NCI-H524 (cell line): ENCODE measurements at places on chromosomes 2 and 18.

GRCh38 chr18:39149211-39149806 lies 1583.7 kb upstream of the CELF4 start:
- DNase-seq, result no peak

GRCh38 chr18:50056185-50056584 lies 138.8 kb downstream of the MYO5B start:
- DNase-seq, result no peak

DNA sequence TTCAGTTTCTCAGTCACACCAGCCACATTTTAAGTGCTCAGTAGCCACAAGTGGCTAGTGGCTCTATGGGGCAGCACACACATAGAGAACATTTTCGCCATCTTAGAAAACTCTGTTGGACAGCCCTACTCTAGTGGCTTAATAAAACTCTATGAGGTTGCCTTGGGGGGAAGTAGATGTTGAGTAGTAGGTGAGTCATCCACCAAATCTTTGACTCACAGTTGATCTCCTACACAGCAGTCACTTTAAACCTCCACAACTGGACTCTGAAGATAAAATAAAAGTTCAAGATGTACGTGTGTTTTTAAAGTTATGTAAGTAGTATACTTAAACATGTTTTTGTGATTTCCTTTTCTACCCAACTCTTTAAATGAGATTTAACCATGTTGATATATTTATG lies 379.0 kb downstream of the SETBP1 start:
- DNase-seq, result no peak

GRCh38 chr18:48702346-48703027 lies 163.7 kb downstream of the CTIF start:
- DNase-seq, result no peak

GRCh38 chr2:3741867-3742602 lies 38.7 kb downstream of the DCDC2C start:
- DNase-seq, result no peak
